ENCODE measurements at places on chromosomes 7 and 10. TPM values are rescaled to one million over a fixed set of nuclear protein-coding genes. Genes with fewer than 3 reads are reported as not detected.
A peak's percentile ranks its signal among the peaks of the same experiment; 100 is the strongest.

Gene BHLHA15
- not detected for total RNA-seq

Gene PLCE1
- 15.3 TPM for total RNA-seq

Gene RASA4B
- total RNA-seq, result 27.6 TPM

GRCh38 chr7:70153933-70154332, 555.7 kb downstream of the AUTS2 start:
- DNase-seq, result no peak

GRCh38 chr7:42688056-42688371, 223.9 kb downstream of the C7orf25 start:
- DNase-seq, result no peak

- no peak for DNase-seq
Observed at GRCh38 chr10:118956802-118957442, 72.6 kb upstream of the NANOS1 start.

- no peak for DNase-seq
Observed at GRCh38 chr7:16688249-16688648, 42.3 kb downstream of the BZW2 start.

DNA sequence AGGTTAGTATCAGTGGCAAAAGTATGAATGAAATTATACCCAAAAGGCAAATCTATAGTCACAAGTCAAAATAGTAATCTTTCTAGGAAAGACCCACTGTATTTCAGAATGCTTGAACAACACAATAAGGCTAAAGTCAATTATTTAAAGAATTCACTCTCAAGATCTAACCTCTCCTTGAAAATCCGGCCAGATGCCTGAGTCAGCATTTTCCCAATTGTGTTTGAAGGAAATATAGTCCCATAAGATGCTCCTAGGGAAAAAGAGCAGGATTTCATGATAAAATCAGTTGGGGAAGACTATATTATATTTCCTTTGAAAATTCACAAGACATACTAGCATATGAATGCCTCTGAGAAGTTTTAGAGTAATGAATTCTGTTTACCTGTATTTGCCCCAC, 1075.0 kb downstream of the GRM8 start:
- DNase-seq, result no peak

DNA sequence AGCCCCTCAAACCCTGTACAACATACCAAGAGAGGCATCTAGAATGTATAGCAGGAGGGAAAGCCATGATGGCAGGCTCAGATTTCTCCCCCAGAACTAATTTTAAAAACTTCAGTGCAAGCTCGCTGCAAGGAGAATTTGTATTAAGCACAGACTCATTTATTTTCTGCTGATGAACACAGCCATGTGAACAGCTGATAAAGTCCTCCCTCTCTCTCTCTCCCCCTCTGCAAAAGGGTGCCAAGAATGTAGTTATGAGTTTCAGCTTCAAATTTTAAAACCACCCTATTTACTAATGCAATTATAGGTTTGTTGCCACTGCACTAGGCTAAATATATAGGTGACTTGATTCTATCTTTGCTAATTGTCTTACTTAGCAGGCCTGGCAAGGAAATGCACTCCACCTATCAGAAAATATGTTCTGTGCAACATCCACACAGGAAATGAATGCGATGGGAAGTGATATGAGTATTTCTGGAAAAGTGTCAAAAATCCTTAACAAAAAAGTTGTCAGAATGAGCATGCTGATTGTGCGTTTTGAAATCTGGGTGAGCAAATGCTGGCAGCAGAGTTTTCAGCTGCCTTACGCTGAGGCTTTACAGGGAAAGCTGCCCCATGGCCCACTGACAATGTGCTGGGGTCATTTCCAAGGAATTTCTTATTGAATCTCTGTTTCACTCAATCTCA, 43.4 kb upstream of the GHITM start:
- no peak for DNase-seq

DNA sequence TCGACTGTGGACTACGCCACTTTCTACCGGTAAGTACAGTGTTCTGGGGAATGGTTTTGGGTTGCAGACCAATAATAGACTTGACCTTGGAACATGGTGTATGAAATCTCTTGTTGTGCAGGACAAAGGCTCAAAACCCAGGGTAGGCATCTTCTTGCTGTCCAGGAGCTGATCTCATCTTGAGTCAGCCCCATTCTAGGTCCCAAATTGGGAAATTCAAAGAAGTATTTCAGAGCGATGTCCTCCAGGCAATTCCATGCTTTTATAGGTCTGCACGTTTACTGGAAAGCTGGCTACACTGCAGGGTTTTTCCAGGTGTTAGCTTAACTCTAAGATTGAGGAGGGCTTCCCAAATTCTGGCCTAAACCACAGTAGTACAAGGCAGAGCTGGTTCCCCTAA, 180.7 kb downstream of the BMPER start:
- no peak for DNase-seq

DNA sequence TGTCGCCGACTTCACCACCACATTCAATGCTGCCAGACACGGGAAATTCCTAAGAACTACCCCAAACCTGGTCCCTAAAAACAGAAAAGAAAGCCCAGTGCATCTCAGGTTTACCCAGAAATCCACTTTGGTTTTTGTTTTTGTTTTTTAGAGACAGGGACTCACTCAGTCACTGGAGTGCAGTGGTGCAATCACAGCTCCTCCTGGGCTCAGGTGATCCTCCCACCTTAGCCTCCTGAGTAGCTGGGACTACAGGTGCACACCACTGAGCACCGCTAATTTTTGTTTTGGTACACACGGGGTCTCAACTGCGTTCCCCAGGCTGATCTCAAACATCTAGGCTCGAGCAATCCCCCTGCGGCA, 22.8 kb downstream of the MAD1L1 start:
- peak; percentile 23 for DNase-seq

GRCh38 chr7:66467887-66468286, 160.8 kb upstream of the KCTD7 start:
- no peak for DNase-seq

DNA sequence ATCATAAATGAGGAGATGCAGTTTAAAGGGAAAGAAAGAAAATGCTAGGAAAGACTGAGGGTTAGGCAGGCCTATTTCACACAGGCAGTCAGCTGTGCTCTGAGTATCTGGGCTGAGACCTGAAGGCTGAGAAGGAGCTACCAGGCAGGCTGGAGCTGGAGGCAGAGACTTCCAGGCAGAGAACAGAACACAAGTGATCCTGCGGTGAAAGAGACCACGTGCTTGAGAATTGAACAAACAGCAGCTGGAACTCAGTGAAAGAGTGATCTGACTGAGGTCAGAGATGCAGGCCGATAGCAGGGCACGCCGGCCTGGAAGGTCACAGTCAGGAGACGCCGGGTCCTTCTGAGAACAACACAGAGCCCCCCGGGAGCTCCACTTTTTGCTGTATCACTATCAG, 147.8 kb downstream of the ADAM12 start:
- no peak for DNase-seq

DNA sequence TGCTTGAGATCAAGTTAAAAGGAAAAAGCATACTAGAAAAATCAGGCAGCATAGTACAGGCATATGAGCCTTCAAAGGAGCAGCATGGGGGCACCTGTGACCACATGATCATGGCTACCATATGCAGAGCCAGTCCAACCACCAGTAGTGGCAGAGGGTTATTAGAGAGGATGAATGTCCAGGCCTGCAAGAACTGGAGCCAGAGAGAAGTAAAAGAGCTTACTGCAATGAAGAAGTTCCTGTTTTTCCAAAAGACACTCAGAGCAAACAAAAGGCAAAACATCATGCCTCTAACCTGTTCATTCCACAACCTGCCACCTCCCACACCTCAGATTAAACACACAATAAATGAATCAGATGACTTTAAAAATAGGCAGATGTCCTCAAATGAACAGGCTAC, 99.6 kb upstream of the NAMPT start:
- DNase-seq, result no peak

DNA sequence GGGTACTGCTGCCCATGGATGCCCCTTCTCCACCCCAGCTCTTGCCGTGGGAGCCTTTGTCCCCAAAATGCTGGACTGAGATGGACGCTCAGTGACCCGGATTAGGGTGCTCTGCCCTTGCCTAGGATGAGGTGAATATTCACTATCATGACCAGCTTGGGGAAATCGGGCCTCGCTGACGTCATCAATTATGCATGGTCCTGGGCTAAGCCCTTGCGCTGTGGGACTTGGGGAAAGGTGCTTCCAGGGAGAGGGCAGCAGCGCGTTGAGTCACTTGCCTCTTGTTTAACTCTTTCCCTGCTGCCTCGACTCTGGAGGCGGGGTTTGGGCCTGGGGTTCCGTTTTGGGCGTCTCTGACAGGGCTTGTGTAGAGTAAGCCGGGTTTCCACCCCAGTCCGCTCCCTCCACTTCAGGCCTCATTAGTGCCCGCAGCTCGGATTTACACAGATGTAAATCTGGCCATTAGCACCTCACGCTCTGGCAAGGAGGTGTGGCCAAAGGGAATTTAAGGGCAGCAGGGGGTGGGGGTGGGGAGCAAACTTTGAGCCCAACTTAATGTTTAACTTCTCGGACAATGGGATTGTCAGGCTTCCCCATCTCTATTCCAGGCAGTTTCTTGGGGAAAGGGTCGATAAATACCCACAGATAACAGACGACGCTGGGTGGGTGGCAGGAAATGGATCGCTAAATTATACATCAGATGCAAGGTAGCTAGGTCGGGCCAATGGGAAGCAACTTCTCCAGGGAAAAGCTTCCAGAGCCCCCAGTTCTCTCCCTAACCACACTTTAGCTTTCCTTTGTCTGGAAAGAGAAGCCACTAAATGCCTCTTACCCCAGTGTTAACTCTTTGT, 51.3 kb upstream of the TCF7L2 start:
- DNase-seq, result peak; percentile 40

DNA sequence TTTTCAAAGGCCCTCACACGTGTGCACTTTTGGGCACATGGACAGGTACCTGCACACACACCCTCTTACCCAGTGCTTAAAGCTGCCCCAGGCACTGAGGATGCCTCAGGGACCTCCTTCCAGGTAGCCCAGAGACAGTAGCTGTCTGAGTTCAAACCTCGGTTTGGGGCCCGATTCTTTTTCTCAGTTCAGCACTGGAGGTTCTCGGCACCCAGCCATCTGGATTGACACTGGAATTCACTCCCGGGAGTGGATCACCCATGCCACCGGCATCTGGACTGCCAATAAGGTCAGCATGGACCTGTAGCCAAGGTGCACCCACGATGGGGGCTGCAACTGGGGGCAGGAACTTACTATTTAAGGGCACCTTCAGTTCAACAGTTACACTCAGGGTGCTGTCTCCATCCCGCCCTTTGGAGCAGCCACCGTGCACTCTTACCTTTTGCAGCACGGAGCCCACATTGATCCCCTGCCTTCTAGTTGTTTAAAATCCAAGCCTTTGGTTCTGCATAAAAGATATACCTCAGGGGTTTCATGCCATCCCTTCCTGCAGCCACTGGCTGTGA, 17.7 kb downstream of the CPA5 start:
- DNase-seq, result no peak

- no peak for DNase-seq
Observed at GRCh38 chr10:13206546-13207443, 27.4 kb downstream of the UCMA start.

- no peak for DNase-seq
Observed at GRCh38 chr10:56836659-56837058, 475.6 kb upstream of the ZWINT start.

DNA sequence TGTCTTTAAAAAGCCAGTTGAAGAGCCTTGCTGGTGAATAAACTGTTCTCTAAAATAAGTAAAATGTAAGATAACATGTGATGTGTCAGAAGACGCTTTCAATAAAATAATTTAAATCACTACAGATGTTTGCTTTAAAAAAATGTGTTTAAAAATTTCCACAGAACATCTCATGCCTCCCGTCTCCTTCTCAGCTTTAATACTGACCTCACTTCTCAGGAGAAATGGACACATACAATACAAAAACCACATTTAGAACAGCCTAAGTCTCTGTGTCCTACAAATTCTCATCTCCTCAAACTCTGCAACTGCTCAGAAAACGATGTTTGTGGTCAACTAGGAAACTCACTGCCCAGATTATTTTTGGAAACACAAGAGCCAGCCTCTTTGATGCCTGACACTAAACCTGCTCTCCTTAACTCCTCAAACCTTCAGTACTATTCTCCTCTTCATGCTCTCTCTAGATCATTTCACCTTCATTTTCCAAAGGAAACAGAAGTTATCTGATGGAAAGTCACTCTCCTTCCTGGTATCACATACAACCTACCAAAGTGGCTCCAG, 120.3 kb downstream of the ZNF438 start:
- no peak for DNase-seq

- no peak for DNase-seq
Observed at GRCh38 chr10:14705548-14706230, 69.0 kb downstream of the FAM107B start.

GRCh38 chr10:58518775-58519174, 6.1 kb downstream of the BICC1 start:
- no peak for DNase-seq

- DNase-seq, result no peak
Observed at GRCh38 chr7:40299097-40299496, 164.3 kb downstream of the SUGCT start.

DNA sequence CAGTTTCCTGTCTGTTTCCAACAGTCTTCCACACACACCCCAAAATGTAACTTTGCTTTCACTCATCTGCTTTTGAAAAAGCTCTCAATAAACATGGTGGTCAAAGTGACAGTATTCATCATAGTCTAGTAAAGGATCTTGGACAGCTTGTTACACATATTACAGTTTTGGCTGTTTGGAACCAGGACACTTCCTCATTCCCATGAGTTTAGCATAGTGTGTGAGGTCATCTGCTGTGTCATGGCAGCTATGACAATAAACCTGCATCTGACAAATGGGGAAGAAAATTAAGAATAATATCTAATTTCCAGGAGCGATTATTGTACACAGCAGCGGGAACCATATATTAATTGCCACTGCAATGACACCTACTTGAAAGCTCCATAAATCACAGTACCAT, 184.3 kb upstream of the SLC26A5 start:
- no peak for DNase-seq

- no peak for DNase-seq
Observed at GRCh38 chr7:4434306-4434705, 247.8 kb upstream of the FOXK1 start.

- no peak for DNase-seq
Observed at GRCh38 chr10:120761951-120762350, 89.2 kb upstream of the WDR11 start.

- no peak for DNase-seq
Observed at GRCh38 chr7:73353243-73353642, 25.3 kb downstream of the FKBP6 start.

Data from ovary (tissue), 10 donors.